ENCODE measurements at places on chromosomes 11 and 22.

DNA sequence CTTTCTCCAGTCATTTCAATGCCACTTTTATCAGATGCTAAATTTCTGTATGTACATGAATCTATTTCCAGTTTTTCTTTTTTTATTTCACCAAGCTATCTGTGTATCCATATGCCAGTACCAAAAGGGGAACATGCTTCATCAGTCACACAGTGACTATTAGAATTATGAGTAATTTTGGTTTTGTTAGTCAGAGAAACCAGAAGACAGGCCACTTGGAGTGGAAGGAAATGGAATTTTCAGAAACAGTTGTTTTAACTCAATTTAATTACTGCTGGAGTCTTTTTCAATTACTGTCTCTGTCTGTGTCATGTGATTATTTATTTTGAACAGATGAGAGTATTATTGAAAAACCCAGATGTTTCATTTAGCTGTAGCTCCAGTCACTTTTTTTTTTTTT lies 84.6 kb upstream of the ANO3 start:
- no peak for DNase-seq

DNA sequence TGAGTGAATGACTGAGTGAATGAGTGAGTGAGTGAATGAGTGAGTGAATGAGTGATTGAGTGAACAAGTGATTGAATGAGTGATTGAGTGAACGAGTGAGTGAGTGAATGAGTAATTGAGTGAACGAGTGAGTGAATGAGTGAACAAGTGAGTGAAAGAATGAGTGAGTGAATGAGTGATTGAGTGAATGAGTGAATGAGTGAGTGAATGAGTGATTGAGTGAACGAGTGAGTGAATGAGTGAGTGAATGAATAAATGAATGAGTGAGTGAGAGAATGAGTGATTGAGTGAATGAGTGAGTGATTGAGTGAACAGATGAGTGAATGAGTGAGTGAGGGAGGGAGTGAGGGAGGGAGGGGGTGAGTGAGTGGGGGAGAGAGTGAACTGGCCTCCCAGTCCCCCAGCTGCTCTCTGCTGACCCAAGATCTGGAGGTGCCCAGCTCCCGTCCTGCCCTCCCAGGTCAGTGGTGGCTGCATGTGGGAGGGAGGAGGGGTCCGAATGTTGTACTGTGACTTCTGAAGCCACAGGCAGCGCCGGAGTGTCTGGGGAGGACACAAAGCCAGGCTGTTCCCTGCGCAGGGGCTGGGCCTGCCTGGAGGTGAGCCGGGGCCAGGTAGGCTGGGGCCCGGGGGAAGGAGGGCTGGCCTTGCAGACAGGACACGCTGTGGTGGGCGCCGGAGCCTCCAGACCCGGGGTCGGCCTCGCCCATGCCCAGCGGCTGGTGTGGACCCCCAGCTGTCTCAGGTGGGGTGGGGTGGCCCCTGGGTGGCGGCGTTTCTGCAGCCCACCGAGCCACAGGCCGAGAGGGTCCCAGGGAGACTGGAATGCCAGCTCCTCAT lies 17.8 kb upstream of the PIM3 start:
- DNase-seq: no peak

GRCh38 chr11:44632466-44633123 lies 67.1 kb downstream of the CD82 start:
- DNase-seq: no peak

- DNase-seq: no peak
Observed at GRCh38 chr11:69515271-69516245, 34.1 kb downstream of the LINC01488 start.

GRCh38 chr11:114257621-114258558 lies 38.3 kb upstream of the NNMT start:
- DNase-seq: no peak

- no peak for DNase-seq
Observed at GRCh38 chr11:35098855-35099254, 40.1 kb upstream of the CD44 start.

DNA sequence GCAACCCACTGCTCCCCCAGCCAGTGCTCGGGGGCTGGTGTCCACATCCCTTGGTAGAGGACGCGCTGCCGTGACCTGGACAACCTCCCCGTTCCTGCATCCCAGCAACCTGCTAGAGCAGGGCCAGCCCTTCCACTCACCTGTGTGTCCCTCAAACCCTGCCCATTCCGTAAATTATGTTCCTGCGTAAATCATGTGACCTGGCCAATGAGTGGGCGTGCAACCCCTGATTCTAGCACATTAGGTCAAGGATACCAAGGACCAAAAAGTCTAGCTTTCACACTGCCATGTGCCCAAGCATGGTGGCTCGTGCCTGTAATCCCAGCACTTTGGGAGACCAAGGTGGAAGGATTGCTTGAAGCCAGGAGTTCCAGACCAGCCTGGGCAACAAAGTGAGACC lies 25.7 kb downstream of the CD5 start:
- no peak for DNase-seq

DNA sequence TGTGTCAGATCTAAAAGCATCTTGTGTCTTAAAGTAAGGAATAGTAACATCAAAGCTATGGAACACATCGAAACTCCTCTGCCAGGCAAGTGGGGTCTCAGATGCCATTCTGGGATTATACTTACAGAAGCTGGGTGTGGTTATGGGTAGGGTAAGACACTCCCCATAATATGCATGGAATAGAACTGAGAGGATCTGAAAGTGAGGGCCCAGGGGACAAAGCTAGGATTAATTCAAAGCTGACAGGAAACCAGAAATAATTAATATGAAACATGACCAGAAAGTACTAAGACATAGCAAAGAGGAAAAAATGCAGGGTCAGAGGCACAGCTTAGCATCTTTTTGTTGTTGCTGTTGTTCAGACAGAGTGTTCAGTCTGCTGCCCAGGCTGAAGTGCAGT lies 40.2 kb upstream of the EED start:
- DNase-seq: no peak

DNA sequence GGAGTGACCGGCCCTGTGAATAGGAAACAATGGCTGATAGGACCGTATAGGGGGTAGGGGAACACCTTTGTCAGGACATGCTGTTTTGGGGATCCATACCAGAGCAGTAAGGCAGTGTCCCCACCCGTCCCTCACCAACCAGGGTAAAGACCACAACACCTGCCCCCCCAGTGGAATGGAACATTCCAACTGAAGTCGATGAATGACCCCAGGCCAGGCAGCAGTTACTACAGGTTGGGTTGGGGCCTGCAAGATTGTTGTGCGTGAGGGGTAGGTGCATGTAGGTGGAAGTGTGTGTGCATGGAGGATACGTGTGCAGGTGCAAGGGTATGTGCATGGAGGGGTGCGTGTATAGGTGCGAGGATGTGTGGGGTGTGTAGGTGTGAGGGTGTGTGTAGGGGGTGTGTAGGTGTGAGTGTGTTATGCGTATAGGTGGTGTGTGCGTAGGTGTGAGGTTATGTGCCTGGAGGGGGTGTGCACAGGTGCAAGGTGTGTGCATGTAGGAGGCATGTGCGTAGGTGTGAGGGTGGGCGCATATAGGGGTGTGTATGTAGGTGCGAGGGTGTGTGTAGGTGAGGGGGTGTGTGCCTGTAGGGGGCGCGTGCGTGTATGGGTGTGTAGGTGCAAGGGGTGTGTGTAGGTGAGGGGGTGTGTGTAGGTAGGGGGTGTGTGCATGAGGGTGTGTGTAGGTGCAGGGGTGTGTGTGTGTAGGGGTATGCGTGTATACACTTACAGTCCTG lies 32.9 kb downstream of the PISD start:
- DNase-seq: no peak

GRCh38 chr22:37062376-37062675 lies 10.8 kb downstream of the KCTD17 start:
- no peak for DNase-seq

- DNase-seq: no peak
Observed at GRCh38 chr11:44658506-44658850, 68.3 kb upstream of the TSPAN18 start.

DNA sequence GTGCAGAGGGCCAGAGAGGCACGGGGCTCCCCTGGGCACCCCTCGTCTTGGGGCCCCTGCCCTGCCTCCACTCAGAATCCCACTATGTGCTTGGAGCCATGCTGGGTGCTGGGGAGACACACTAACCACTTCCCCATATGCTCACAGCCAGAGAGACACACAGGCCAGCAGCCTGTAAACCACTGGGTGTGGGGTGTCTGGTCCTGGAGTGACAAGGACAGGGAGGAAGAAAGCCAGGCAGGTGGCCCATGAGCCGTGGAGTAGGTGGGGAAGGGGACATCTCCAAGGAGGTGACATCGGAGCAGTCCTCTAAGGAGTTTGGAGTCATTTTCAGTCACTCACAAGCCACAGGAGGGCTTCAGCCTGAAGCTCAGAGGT lies 58.9 kb downstream of the CDKN1C start:
- no peak for DNase-seq

DNA sequence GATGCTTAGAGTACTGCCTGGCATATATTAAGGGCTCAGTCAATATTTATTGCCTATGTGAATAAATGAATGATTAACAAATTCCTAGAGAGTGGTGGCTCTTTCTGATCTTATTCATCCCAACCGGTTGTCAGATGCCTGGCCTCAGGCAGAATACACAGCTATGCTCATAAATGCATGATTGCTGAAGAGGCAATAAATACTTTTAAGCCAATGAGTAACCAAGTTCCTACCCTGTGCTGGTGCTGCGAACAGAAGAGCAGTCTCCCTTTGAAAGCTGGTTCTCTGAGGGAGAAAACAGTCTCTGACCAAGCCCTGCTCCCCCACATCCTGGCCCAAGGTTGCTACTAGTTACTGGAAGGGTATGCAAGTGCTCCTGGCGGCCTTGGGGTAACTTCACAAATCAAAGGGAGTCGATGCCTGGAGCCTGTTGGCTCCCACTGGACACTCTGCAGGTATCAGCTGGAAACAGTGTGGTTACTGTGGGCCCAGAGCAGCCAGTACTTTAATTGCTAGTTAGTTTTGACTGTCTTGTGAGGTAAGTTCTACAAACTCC lies 2.8 kb downstream of the USH1C start:
- no peak for DNase-seq

DNA sequence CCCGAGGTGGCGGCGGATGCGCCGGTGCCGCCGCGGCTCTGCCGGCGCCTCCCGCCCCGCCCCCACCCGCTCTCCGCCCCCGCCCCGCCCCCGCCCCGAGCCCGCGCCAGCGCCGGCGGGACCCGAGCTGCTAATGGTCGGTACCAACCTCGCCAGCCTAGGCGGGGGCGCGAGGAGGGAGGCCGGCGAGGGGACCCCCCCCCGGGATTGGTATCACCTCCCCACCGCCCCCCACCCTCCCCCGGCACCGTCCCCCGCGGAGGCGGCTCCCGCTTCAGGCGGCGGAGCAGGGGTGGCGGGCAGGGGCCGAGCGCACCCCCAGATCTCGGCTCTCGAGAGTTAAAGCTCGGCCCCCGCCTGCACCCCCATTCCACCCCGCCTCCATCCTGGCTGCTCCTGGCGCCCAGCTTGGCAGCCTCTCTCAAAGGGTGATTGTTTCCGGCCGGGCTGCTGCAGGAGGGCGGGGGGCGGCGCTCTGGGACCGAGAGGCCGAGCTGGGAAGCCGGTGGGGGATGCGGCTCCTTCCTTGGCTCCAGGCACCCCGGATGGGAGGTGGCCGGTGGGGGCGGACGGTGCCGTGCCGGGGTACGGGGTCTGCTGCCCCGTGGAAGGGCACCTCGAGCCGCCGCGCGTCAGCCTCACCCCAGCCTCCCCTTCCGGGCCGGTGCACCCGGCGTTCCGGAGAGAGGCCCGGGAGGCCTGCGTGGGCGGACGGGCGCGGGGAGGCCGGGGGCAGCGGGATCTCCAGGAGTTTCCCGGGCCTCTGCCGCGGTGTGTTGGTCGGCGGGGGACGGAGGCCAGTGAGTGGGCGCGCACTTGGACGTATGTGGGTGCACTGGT lies at the start of gene B3GAT1:
Gene B3GAT1, minus strand, starts transcription at position 40 of the 840 bp plus-strand sequence. CDS start 24,583 bp downstream, outside the sequence.
- no peak for DNase-seq

GRCh38 chr11:10350334-10350733 lies 45.5 kb downstream of the ADM start:
- no peak for DNase-seq

DNA sequence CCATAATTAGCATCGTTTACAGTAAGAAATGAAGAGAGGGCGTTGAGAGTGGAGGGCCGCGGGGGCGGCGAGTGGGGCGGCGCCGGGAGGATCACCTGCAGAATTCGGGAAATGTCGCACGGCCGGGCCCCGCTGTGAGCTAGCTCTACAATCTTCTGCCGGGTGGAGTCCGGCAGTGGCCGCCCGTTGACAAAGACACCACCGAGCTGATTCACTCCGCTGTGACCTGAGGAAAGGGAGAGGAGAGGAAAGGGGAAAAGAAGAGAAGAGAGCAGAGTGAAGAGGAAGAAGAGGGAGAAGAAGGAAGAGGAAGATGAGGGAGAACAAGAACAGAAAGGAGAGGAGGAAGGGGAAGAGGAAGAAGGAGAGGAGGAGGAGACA lies 8.5 kb downstream of the PAX6 start:
- DNase-seq: no peak

DNA sequence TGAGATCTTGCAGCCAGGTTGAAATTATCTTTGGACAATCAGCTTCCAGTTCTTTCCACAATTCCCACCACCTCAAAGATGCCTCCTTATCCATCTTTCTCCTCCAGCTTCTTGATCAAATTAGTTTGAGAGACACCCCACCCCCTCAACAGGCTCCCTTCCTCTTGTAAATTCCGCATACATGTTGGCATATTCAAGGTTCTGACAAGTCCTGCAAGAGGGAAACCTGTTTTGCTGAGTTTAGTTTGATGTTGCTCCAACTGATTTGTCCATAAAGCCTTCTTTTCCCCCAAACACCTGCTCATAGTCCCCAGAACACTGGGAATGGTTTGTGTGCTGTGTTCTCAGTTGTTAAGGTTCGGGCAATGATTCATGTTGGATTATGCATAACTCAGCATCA lies 73.6 kb downstream of the MYO18B start:
- DNase-seq: no peak

DNA sequence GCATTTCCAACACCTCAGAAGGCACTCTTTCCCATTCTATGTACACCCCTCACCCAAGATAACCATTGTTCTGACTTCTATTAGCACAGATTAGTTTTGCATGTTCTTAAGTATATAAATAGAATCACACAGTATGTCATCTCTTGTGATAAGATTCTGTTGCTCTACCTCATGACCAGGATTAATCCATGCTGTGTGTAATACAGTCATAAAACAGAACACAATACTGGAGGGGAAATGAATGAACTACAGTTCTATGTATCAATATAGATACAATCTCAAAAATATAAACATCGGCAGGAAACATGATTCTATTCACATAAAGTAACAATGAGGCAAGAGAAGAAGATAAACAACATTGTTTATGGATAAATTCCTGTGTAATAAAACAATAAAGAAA lies 151.5 kb downstream of the ATG16L2 start:
- no peak for DNase-seq

DNA sequence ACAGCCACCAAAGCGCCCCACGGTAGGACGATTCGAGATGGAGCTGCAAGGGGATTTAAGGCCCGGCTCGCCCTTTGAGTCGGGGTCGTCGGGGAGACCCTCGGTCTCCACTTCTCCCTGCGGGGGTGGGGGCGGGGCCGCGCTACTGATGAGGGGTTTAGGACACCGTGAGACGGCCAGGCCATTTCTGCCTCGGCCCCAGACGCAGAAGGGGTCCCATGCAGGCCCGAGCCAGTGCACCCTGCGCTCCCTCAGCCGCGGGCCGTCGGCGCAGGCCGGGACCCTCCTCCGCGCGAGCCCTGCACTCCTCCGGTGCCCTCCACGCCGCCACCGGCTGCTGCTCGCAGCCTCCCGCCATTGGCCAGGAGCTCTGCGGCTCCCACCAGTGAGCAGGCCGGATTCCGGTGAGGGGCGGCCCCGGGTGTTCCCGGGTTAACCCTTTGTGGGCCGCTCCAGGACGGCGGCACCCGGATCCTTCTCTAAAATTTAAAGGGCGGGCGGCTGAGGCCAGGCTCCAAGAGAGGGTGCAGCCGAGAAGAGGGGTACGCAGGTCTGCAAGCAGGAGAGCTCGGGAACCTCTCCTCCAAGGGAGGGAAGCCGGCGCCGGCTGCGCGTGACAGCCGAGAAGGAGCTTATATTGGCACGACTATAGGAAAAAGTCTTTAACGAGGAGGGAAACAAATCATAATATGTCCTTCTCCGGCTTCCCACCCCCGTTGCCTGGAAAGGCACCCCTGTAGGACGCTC lies 18.0 kb downstream of the CREB3L1 start:
- DNase-seq: no peak
